ENCODE measurements at places on chromosomes 6 and 20.

- DNase-seq = peak; percentile 65
Observed at GRCh38 chr6:167441715-167442206, 116.9 kb downstream of the TTLL2 start.

DNA sequence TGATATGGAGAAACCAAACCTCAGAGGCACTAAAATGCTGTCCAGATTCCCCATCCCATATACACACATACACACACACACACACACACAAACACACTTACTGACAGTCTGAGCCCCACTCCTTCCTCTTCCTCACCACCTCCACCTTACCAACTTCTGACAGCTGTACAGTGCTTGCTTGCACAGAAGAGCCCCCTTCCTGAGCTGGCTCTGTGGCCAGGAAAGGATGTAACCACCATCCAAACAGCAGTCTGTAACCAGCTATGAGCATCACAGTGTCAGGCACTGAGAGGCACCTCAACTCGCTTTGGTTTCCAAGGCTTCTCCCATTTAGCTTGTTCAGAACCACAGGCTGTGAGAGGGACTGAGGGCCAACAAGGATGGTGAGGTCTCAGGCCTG, 5.9 kb upstream of the C6orf136 start:
- no peak for DNase-seq

GRCh38 chr6:158760618-158761250, 58.4 kb downstream of the EZR start:
- DNase-seq = no peak

DNA sequence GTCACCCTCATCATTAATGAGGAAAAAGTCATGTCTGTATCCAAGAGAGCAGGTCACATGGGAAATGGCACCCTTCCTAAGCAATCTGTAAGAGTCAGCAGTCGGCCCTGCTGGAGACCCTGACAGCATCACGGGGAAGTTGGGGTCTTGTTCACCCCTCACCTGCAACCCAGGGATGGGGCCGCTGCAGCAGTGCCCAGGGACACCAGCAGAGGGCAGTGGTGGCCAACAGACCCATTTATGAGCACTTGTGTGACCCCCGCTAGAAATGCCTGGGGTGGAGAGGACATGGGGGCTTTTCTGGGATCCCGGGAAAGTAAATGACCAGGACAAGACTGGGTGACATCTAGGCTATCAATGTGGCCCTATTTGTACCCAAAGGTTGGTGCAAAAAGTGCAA, 35.9 kb downstream of the ANKRD60 start:
- DNase-seq = no peak

- DNase-seq = peak; percentile 21
Observed at GRCh38 chr20:19026121-19026878, 186.1 kb upstream of the SLC24A3 start.

DNA sequence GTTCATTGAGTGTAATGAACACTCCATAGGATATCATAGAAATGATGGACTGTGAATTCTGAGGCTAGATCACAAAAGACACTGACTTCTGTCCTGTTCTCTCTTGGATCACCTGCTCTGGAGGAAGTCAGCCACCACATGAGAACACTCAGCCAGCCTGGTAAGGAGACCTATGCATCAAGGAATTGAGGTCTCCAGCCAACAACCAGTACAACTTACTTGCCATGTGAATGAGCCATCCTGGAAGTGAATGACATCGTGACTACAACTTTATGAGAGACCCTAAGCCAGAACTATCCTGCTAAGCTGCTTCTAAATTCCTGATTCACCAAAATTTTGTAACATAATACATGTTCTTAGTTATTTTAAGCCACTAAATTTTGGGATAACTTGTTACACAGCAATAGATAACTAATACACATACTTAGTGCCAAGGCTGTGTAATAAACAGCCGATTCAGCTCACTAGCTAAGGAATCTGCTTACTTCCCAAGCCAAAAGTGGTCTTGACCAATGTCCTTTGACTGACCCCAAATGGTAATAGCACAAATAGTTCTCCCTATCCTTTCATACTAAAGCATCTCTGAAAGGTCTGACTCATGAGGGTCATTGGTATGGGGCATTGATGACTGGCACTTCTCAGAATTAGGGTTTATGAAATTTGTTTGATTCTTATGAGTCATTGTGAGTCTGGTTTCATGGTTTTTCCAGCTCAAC, 6.9 kb upstream of the CTNNBL1 start:
- DNase-seq = no peak

DNA sequence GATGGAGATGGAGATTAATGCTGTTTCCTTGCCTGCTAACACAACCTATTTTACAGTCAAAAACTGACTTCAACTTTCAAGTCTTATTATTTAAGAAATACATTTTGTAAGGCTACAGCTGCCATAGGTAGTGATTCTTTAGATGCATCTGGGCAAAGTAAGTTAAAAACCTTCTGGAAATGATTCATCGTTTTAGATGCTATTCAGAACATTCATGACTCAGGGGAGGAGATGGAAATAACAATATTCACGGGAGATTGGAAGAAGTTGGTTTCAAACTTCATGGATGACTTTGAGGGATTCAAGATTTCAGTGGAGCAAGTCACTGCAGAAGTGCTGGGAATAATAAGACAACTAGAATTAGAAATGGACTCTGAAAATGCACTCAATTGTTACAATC, 174.9 kb upstream of the GGTLC1 start:
- no peak for DNase-seq

- DNase-seq = no peak
Observed at GRCh38 chr6:118899948-118900347, 6.0 kb downstream of the ASF1A start.

GRCh38 chr20:257419-257818, at the start of gene DEFB132:
DEFB132 (plus strand) TSS chr20:257724; CDS start chr20:257779, 55 bp downstream.
- DNase-seq = no peak

DNA sequence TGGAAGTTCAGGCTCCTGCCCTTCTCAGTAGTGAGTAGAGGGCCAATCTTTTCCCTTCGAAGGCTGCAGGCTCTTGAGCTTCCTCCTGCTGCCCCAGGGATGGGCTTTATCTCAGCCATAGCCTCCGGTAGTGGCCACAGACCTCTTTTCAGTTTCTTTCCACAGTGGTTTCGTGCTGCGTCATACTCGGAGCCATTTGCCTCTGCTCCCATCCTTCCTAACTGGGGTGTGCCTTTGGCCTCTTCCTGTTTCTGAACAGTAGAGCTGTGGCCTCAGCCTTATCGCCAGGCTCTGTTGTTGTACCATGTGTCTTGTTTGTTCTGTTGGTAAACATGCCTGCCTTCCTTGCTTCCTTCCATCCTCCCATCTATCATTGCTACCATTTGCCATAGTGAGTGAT, 54.1 kb downstream of the TULP4 start:
- no peak for DNase-seq

DNA sequence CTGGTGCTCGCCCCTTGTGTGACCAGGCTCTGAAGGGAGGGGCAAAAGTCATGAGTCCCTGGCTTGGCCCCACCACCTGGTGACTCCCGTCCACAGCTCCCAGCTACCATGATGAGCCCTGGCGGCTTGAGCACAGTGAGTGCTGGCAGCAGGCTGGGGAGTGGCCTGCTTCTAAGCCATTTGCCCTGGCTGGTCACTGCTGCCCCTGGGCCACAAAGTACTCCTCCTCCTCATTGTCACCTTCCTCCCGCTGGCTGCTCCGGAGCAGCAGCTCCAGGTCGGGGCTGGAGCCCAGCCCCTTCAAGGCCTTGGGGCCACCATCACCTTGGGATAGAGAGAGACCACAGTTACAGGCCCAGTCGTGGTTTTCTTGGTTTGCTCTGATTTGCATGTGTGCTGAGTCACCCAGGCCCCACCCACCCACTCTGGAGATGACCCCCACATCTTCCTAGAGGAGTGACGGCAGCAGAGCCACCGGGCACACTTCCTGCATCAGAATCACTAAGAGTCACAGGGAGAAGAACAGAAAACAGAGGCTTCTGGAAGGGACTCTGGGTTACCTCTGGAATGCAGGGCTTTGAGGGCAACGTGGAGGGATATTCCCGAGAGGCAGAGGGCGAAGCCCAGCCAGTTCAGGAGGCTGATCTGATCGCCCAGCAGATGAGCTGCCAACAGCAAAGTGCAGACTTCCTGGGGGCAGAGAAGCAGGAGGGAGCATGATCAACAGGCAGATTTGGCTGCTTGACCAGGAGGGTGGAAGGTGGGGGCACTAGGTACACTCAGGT, 42.1 kb upstream of the CDH22 start:
- DNase-seq = peak; percentile 67

GRCh38 chr6:43714311-43715055, 26.9 kb upstream of the MRPS18A start:
- peak; percentile 67 for DNase-seq

DNA sequence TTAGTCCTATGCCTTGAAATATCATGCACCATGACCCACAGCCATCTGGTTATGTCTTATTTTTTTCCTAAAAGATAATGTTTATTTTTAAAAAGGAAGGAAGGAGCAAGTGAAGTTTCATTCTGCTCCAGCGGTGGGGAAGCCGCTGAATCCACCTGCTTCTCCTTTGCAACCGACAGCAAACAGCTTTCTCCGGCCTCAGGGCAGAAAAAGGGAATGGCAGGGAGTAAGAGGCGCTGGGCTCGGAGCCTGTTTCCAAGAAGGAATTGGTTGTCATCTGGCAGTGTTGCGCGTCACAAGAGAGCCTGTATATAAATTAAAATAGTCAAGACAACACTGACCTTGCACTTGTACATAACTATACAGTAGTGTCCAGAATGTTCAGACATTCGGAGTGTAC, 14.2 kb downstream of the GFRA4 start:
- no peak for DNase-seq

DNA sequence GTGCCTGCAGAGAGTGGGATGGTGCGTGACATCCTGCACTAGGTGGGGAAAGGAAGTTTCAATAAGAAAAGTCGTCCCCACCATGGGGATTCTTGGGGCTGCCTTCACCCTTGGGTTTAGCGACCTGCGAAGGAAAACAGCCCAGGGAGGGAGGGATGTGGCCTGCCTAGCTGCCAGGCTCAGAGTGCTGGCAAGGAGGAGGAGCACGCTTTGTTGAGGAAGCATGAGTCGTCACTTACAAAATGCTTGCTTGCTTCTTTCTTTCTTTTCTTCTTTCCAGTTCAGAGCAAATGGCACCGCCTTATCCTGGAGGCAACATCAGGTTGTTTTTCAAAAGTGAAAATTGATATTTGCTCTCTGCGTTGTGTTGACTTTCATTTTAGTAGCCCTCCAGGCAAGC, 123.2 kb downstream of the TFAP2C start:
- DNase-seq = no peak

GRCh38 chr20:49276161-49276960, 1.5 kb downstream of the ZNFX1 start:
- no peak for DNase-seq

All from ecto neural progenitor cell (in vitro differentiated cells).